ENCODE measurements at places on chromosomes 11 and 22.

DNA sequence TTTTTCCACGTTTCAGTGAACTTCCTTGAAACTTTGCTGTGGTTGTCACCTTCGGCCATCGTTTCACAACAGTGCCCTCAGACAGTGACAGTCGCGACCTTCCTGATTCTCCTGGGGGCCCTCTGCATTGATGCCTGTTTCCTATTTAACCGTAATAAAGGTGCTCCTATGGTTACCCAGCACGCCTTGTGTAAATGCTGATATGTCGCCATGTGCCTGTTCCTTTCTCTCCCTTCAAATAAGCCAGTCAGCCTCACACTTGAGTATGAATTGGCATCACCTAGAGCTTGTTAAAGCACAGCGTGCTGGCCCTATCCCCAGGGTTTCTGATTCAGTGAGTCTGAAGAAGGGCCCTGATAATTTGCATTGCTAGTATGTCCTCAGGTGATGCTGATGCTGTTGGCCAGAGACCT, 104.8 kb downstream of the MICAL2 start:
- DNase-seq: no peak

DNA sequence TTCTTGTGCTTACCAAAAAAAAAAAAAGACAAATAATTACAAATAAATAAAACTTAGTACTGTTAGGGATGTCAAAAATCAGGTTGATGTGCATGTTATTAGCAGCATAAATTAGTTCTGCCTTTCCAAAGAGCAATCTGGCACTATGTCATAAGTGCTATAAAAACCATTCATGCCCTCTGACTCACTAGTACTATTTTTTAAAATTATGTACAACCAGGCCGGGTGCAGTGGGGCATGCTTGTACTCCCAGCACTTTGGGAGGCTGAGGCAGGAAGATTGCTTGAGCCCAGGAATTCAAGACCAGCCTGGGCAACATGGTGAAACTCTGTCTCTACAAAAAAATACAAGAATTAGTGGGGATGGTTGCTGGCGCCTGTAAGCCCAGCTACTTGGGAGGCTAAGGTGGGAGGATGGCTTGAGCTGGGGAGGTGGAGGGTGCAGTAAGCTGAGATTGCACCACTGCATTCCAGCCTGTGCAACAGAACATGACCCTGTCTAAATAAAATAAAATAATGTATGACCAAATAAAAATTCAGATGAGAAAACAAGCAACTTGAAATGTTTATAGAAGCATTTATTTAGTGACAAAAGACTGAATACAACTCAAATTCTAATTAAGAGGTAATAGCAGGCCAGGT, 25.3 kb downstream of the UEVLD start:
- no peak for DNase-seq

DNA sequence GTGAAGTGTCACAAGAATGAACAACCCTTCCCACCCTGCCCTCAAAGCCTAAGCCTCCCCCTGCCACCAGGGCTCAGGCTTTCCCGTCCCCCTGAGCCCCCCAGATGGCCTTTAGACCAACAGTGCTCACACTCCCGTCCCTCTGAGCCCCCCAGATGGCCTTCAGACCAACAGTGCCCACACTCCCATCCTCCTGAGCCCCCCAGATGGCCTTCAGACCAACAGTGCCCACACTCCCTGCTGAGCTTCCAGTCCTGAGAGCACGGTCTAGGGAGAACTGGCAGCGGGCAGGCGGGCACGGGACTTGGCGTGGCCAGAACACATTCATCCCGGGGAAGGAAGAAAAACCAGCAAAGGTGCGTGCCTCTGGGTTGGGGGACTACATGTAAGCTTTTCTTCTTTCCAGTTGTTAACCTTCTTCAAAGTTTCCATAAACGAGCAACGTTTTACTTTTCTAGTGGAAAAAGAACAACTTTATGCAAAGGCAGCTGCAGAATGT, 2.5 kb downstream of the MRGPRG start:
- no peak for DNase-seq

DNA sequence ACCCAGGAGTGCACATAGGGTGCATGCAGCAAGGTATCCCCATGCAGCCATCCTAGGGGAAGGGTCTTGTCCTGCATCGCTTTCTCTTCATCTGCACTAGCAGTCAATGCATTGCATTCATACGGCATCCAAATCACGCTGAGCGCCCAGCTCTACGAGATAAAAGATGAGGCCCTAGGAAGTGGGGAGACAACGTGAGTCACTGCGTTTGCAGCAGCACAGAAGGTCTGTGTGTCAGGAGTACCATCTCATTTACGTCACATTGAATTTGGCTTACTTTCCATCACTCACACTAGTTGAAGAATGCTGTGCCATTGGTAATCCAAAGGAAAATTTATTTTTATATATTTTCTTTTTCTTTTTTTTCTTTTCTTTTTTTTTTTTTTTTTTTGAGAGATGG, 2.5 kb upstream of the ST14 start:
- no peak for DNase-seq

DNA sequence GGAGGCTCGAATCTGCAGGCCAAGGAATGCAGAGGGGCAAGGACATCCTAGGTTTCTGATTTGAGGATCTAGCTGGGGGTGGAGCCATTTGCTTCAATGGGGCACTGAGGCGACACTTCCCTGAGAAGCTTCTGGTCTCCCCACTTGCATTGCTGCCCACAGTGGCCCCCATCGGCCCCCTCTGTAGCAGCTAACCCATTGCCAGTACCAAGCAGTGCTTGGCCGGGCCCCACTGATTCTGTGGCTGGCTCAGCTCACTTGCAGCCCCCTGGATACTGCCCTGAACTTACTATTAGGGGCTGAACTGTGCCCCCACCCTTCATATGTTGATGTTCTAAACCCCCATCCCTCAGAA, 42.9 kb upstream of the SHISAL1 start:
- DNase-seq: no peak

- DNase-seq: no peak
Observed at GRCh38 chr11:33125025-33125424, 36.3 kb downstream of the CSTF3 start.

GRCh38 chr11:2575591-2576051, 124.2 kb downstream of the KCNQ1OT1 start:
- DNase-seq: no peak

- no peak for DNase-seq
Observed at GRCh38 chr22:49509016-49509415, 318.7 kb downstream of the BRD1 start.

DNA sequence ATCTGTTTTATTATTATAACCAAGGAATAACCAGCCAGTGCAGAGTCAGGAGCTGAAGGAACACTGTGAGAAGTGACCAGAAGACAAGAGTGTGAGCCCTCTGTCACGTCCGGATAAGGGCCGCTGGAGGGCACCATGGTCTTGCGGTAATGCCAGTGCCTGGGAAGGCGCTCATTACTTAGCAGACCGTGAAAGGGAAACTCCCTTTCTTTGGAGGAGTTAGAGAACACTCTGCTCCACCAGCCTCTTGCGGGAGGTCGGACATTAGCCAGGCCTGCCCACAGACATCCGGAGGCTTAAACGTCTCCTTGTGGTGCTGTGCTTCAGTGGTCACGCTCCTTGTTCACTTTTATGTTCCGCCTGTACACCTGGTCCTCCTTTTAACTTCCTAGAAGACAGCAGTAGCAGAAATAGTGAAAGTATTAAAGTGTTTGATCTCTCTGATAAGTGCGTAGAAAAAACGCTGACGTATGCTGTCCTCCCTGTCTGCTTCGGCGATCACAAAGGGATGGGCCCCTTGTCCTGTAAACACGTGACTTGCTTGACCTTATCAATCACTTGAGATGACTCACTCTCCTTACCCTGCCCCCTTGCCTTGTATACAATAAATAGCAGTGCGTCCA, 120.6 kb upstream of the LMO1 start:
- DNase-seq: no peak

DNA sequence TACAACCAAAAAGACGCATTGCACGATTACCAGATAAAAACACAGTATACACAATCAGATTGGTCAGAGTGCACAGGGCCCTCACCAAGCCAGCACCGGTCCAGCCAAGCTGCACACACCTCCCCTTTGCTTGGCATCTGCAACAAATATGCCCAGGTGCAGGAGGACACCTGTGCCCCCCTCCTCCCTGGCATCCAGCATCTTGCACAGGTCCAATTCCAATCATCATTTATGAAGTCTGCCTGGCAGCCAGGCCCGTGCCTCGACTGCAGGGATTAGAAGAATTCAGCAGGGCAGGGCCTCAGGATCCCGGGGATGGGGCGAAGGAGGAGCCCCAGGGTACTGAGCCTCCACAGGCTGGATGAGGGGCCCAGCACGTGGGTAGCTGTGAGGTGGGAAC, 302.1 kb downstream of the CTTN start:
- DNase-seq: no peak

DNA sequence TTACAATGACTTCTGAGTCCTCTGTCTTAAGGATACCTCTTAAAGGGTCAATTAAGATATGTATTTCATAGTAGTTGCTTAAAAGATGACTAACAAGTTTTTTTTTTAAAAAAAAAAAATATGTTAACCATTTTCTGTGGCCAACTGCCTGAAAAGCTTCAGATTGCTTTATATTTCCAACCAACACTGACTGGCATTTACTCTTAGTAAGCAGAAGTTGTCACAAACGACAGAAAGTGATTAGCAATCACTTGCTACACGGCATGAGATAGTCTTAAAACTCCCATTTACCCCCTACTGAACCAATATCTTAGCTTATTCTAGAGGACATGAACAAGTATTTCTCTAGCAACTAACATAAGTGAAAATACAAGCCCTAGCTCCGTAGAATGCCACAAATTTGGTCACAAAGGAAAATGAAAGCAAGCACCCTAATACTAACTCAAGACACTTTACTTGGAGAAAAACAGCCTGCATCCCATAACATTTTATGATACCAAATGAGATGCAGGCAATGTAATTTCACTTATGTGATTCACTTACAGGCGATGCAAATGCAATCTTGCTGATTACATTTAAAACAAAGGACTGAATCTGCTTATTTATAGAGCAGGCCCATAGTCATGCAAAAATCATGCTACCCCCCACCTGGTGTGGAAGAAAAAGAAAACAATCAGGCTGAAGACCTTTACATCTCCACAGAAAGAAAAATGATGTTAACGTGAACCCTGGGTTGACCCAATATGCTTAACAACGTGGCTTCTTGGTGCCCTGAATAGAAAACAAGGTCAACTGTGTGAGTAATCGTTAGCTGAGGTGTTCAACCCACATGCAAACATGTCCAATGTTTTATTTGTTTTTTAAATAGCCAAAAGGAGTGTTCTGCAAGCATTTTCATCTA, 25.7 kb downstream of the MPPED2 start:
- no peak for DNase-seq

GRCh38 chr22:24731761-24732160, 42.8 kb downstream of the PIWIL3 start:
- no peak for DNase-seq

DNA sequence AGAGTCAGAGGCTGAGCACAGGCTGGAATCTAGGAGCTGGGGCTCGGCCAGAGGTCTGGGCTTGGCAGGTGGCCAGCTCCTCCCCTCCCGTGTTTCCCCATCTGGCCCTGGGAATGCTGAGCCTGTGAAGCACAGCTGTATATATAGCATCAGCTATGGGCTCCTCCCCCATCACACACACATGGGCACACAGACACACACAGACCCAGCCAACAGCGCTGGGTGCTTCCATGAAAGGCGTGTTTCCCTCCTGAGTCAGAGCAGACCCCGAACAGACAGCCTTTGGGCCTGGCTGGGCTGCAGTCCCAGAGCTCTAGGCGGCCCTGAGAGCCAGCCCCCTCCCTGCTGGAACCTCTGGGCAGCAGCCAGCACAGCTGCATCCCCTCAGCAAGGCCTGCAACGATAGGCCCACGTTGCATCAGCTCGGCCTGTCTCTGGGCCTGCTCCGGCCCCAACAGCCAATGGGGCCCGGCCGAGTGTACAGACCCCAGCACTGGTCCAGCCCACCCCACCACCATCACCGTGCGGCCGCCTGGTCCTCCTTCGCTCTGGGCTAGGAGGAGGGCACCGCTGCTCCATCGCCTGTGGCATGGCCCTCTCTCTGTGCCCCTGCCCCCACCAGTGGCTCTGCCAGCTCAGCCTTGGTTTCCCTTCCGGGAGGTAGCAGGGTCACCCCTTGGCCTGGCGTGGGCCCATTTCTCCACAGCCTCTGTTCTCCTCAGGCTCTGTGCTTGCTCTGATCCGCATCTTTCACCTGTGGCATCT, 7.6 kb upstream of the SERPINH1 start:
- no peak for DNase-seq

DNA sequence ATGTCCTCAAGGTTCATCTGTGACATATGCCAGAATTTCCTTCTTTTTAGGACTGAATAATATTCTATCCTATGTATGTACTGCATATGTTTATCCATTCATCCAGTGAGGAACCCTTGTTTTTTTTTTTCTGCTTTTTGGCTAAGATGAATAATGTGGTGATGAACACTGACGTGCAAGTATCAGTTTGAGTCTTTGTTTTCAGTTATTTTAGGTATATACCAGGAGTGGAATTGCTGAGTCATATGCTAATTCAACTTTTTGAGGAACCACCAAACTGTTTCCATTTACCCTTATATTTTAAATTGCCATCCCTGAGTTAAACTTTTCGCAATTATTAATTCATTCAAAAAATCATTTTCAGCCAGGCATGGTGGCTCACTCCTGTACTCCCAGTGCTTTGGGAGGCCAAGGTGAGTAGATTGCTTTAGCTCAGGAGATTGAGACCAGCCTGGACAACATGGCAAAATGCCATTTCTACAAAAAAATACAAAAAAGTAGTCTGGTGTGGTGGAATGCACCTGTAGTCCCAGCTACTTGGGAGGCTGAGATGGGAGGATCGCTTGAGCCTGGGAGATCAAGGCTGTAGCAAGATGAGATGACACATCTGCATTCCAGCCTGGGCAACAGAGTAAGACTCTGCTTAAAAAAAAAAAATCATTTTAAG, 64.2 kb downstream of the MICAL2 start:
- DNase-seq: no peak

- DNase-seq: no peak
Observed at GRCh38 chr11:67468456-67468758, 644 bp downstream of the TMEM134 start.

DNA sequence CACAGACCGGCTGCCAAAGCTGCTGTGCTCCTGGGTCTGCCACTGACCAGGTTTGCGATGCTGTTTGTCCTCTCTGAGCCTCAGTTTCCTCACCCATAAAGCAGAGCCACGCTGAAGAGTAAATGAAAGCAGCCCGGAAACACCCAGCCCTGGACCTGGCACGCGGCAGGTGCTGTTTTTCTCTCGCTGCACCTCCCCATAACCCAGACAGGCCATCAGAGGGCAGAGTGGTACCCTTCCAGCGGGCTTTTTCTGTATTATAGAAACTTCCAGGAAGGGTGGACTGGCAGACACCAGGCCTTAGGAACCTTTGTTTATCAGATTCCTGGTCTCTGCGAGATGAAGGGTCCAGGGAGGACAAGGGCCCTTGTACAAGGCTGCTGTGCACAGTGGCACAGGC, 17.9 kb upstream of the FGF19 start:
- no peak for DNase-seq

GRCh38 chr11:101835506-101836063, 79.2 kb upstream of the CEP126 start:
- no peak for DNase-seq

DNA sequence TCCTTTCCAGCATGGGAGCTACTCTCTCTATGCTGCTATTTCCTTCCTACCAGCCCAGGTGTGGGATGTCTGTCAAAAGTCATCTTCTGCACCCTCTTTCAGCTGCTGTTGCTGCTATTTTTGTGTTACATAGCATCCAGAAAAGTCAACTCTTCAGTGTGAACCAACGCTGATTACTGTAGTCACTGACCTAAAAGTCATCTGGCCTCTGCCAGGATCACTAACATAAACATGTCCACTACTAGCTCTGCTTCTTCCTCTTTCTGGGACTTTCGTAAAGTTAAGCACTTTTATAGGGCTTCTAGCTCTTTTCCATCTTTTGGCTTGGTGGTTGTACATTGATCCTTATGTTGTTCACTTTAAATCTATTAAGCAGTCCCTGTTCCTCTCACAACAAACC, 90.2 kb upstream of the CARD18 start:
- no peak for DNase-seq

- DNase-seq: no peak
Observed at GRCh38 chr22:45285263-45286058, 712 bp downstream of the UPK3A start.
